NCI-H1105 (cell line): ENCODE measurements at places on chromosomes 12 and 14.

DNA sequence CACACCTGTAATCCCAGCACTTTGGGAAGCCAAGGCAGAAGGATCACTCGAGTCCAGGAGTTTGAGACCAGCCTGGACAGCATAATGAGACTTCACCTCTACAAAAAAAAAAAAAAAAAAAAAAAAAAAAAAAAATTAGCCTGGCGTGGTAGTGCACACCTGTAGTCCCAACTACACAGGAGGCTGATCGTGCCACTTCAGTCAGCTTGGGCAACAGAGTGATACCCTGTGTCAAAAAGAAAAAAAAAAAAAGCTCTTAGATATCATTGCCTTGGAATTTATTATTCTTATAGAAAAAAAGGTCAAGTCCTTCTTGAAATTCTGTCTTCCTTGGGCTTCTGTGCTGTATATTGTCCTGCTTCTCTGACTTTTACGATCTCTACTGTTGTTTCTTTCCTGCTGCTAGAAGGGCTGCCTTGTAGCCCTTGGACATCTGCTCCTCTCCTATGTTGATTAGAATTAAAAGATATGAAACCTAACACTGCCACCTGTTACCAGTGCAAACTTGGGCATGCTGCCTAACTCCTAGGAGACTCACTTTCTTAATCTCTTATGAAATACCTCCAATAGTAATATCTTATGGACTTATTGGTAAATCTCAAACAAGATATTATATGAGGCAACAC is 5.7 kb downstream of the TMEM19 start:
- DNase-seq: peak; percentile 30

GRCh38 chr12:2205996-2206395 is 153.2 kb downstream of the CACNA1C start:
- DNase-seq: no peak

DNA sequence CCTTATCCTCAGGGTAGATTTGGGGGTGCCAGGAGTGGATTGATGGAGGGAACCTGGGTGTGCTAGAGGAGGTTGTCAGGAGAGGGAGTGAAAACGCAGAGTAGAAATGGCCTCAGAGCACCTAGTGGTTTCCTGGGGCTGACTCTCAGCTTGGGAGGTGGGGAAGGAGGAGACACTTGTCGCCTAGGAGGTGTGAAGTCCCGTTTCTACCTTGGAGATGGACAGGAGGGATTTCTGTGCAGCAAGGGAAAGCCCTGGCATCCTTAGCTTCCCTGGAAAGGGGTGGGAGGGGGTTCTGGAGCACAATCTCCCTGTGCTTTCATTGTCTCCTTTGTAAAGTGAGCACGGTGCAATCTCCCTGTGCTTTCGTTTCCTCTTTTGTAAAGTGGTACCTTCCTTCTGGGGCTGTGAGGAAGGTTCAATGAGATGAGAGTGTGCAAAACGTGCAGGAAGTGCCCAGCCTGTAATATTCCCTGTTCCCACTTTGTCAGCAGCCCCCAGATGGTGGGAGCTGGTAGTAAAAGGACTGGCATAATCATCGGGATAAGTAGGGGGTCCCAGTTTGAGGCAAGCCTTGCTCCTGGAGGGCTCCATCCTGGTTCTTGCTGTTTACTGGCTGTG is 1.6 kb downstream of the OAS3 start:
- DNase-seq: no peak

- DNase-seq: no peak
These were observed 90.1 kb downstream of the NUAK1 start for GRCh38 chr12:106048676-106049075.

- DNase-seq: no peak
These were observed 65.4 kb downstream of the ACSM4 start for GRCh38 chr12:7369274-7369729.

DNA sequence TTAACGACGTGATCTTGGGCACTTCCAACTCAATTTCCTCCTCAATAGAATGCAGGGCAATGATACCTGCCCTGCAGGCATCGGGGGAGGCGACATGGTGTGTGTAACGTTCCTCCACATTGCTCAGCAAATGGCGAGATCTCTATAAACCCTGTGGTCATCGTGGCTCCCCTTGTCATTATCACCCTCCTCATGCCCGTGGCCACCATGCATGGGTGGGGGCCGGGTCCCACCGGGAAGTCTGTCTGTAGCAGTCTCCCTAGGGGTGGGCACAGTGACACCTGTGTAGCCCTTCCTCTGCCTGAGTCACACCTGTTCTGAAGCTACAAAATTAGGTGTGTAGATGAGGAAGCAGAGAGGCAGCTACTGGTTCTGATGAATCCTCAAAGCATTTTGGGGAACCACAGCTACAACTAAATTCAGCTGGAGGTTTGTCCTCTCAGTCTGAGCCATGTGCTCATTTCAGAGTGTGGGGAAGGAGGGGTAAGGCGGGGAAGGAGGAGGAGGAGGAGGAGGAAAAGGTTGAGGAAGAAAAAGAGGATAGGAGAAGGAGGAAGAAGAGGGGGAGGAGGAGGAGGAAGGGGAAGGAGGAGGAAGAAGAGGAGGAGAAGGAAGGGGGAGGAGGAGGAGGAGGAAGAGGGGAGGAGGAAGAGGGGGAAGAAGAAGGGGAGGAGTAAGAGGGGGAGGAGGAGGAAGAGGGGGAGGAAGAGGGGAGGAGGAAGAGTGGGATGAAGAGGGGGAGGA is 11.0 kb upstream of the CACNA2D4 start:
- DNase-seq: no peak

- peak; percentile 20 for DNase-seq
These were observed 136.1 kb upstream of the WSCD2 start for GRCh38 chr12:107992870-107993451.

GRCh38 chr12:26425587-26426260 is 230.4 kb downstream of the SSPN start:
- no peak for DNase-seq

DNA sequence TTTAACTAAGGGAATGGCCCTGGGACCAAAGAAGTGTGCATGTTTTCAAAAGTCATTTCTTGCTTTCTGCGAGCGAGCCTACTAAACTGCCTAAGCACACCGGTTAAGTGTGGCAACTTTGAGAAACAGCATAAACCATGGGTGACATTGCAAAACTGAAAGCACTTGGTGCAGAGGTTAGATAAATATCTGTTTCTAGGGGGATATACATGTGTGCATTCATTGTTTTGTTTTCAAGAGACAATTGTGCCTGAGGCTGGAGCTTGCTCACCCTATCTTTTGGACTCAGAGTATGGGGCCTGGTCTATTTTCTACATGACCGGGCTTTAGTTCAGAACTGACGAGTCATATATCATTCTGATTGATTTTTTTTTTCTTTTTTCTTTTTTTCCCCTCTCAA is 923.4 kb downstream of the NRXN3 start:
- DNase-seq: no peak

- no peak for DNase-seq
These were observed 966.2 kb downstream of the NRXN3 start for GRCh38 chr14:79136071-79137044.

DNA sequence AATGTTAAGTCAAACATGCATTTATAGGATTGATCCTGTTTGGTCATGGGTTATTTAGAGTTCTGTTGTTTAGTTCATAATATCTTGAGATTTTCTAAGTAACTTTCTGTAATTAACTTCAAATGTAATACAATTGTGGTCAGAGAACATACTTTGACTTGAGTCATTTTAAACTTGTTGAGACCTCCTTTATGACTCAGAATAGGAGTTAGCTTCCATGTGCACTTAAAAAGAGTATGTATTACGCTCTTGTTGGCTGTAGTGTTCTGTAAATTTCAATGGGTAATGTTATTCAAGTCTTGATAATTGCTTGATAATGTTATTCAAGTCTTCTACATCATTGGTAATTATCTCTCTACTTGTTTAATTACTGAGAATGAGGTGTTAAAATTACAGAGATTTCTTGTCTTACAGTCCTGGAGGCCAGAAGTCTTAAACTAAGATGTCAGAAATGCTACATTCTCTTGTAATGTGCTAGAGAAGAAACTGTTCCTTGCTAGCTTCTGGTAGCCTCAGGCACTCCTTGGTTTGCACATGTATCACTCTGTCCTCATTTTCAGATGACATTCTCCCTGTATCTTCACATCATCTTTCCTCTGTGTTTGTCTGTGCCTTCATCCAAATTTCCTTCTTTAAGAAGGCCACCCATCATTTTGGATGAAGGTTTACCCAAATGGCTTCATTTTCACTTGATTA is 197.3 kb downstream of the TMTC3 start:
- DNase-seq: no peak

DNA sequence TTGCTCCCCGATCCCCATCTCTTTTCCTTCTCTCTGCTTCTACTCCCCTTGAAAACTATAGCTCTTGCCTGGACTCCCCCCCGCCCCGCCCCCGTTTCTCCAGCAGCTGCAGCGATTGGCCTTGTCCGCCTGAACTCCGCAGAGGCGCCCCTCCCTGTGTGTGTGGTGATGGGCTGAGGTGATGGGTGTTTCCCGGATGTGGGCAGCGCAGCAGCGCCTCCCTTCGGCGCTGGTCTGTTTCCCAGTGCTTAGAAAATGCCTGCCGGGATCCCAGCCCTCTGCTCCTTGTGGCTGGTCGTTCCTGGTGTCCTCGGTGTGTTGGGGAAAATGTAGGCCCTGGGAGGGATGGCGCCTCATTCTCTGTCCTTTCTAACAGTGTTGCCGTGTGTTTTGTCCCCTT is 43.3 kb downstream of the GALNT8 start:
- peak; percentile 76 for DNase-seq

DNA sequence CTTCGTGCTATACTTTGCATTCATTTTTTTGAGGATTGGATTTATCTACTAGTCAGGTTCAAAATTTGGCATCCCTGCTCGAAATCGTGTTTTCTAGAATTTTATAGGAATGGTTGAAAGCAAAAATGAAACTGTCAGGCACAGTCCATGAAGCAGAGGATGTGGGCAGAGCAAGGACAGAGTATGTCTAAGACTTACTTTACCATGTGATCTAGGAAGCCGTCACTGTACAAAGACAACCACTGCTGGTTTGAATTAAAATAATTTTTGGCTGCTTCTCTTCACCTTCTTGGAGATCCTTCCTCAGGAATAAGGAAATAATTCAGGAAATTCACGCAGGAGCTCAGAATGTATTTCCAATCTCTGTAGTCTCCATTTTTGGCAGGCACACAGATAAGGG is 31.6 kb upstream of the SGPP1 start:
- DNase-seq: no peak

GRCh38 chr14:58628406-58628805 is 9.4 kb upstream of the DACT1 start:
- DNase-seq: no peak

DNA sequence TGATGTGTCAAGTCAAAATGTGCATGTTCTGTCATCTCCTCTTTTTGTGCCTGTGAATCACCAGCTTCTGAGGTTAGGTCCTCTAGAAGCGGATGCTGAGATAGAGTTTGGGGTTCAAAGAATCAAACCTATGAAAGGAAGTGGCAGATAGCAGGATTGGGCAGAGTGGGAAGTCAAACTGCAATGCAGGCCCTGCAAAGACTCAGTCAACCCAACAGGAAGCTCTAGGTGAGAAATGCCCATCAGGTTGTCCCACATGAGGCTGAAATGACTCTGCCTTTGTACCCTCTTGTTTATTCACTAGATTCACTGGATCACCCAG is 4.5 kb upstream of the MIA2 start:
- no peak for DNase-seq

GRCh38 chr14:75559451-75560222 is 18.8 kb upstream of the FLVCR2 start:
- peak; percentile 15 for DNase-seq

GRCh38 chr12:71270057-71270456 is 112.3 kb upstream of the TSPAN8 start:
- no peak for DNase-seq

GRCh38 chr14:92945959-92946846 is 23.3 kb downstream of the CHGA start:
- no peak for DNase-seq

- no peak for DNase-seq
These were observed 64.5 kb downstream of the GALNT16 start for GRCh38 chr14:69324341-69324931.

DNA sequence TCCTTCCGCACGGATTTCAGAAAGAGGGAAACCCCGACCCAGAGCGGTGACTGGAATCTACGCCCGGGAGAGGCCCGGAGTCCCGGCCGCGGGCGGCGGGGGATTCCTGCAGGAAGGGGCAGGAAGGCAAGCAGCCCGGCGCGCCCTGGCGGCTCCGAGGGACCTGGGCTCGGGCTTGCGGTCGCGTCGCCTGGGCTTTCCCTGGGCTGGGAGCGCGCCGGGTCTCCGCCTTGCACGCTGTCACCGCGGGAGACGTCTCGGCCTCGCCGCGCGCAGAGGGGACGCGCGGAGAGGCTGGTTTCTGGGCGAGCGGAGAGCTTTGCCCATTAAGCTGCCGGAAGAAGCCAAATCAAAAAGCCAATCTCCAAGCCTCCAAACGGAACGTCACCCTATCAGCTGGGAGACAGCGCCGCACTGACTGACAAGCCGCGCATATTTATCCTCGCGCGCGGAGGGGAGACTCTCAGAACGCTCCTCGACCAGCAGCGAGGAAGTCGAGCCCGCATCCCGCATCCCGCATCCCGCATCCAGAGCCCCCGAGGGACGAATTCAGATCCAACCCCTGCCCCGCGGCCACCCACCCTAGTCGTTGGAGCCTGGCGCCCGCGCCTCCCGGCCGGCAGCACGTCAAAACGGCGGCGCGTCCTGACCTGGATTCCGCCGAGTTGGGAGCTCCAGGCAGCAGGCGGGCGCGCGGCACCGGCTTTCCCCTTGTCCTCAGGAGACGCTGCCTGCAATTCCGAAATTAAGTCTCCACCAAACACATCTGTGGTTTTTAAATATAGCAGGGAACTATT is at the start of gene SLC8A3:
SLC8A3 (minus strand) TSS at position 293 of the 797 bp plus-strand sequence. CDS start 20,529 bp downstream, outside the sequence.
- peak; percentile 64 for DNase-seq

DNA sequence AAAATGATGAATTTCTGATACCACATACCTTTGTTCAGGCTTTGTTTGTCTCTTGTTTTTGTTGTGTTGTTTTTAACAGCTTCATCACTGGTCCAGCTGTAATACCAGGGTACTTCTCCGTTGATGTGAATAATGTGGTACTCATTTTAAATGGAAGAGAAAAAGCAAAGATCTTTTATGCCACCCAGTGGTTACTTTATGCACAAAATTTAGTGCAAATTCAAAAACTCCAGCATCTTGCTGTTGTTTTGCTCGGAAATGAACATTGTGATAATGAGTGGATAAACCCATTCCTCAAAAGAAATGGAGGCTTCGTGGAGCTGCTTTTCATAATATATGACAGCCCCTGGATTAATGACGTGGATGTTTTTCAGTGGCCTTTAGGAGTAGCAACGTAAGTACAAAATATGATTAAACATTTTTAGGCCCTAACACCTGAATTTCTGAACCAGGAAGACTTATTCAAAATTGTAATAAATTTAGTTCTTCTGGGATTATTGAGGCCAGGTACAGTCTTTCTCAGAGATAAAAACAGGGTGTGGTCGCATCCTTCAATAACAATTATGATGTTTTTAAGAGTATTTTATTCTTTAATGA is 22.4 kb downstream of the RXYLT1 start:
- DNase-seq: peak; percentile 38

- DNase-seq: no peak
These were observed 314.3 kb upstream of the OR4E1 start for GRCh38 chr14:21987937-21988336.
